ENCODE measurements at places on chromosomes 2 and 18.
A peak's percentile ranks its signal among the peaks of the same experiment; 100 is the strongest.

- H3K4me3 ChIP-seq, result no peak overlapping the region
- H3K36me3 ChIP-seq, result peaks cover 3% of the 10 kb centered on the region
- no peaks in the 10 kb centered on the region for H3K4me1 ChIP-seq
- H3K27ac ChIP-seq, result no peak overlapping the region
- no peak for DNase-seq
- H3K27me3 ChIP-seq, result no peaks in the 10 kb centered on the region
Observed at GRCh38 chr2:16334886-16335603, 330.6 kb downstream of the CYRIA start.

DNA sequence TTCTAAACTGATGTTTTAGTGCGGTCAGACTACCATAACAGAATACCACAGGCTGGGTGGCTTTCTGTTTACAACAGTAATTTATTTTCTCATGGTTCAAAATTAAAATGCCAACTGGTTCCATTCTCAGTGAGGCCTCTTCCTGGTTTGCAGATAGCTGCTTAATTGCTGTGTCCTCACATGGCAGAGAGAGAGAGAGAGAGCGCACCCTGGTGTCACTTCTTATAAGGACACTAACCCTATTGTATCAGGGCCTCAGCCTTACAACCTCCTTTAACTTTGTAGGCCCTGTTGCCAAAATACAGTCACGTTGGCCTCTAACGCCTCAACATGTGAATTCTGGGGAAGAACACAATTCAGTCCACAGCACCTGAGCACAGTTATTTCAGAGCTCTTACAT lies 37.5 kb upstream of the ZNF385B start:
- no peak for DNase-seq
- no peak overlapping the region for H3K27ac ChIP-seq
- no peaks in the 10 kb centered on the region for H3K4me1 ChIP-seq
- no peak overlapping the region for H3K4me3 ChIP-seq
- H3K27me3 ChIP-seq, result peaks cover under 1% of the 10 kb centered on the region

DNA sequence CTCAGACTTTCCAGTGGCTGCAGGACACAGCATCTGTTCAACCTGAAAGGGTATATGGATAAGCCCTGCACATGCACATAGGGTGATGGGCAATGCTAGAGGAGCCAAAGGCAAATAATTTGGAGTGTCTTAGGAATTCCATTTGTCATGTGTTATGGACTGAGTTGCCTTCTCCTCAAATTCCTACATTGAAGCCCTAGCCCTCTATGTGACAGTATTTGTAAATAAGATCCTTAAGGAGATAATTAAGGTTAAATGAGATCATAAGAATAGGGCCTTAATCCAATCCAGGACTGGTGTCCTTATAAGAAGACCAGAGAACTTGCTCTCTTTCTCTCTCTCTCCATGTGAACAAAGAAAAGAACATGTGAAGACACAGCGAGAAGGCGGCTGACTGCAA lies 42.9 kb upstream of the CREG2 start:
- H3K27me3 ChIP-seq, result no peaks in the 10 kb centered on the region
- H3K36me3 ChIP-seq, result no peaks in the 10 kb centered on the region
- no peaks in the 10 kb centered on the region for H3K4me1 ChIP-seq

DNA sequence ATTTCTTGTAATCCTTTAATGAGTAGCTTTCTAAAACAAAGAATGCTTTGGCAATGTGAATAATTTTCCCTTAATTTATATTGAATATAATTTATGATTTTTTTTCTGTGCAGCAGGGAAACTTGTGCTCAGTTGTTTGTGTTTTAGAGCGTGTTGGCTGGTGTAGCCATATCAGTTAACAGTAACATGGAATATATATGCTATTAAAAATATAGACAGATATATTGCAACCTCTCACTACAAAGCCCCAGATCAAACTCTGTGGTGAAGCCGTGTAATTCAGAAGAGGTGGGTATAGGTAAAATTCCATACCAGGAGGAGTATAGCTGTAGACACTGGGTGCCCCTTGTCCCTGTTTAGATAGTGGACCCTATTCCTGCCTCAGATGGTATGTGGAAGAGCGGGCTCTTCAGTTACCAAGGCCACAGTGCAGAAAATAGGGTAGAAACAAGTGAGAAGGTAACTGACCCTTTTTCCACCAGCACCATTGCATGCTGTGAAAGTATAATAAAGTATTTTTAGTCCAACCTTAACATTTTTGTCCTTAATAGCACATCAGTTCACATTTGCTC lies 18.1 kb upstream of the RASGRP3 start:
- no peak overlapping the region for H3K4me3 ChIP-seq
- no peaks in the 10 kb centered on the region for H3K36me3 ChIP-seq
- no peaks in the 10 kb centered on the region for H3K27me3 ChIP-seq
- no peaks in the 10 kb centered on the region for H3K4me1 ChIP-seq

- H3K27ac ChIP-seq, result no peak overlapping the region
- no peak for DNase-seq
- peaks cover 34% of the 10 kb centered on the region for H3K27me3 ChIP-seq
- H3K4me3 ChIP-seq, result no peak overlapping the region
- no peaks in the 10 kb centered on the region for H3K36me3 ChIP-seq
Observed at GRCh38 chr18:35948080-35948479, 24.4 kb upstream of the RMP24 start.

DNA sequence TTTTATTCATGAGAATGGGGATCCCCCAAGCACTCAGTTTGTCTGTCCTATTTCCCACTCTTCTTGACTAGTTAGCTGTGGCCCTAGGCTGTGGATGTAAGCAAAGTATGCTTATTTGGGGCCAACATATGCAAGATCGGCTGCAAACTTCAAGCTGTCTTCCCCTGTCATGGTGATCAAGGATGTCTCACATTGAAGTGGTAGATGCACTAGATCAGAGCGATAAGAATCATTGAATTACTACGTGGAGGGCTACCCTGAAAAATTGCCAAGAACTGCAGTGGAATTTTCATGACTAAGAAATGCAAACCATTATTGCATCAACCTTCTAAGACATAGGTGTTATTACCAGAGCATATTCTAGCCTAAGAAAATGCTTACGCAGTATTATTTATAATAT lies 527.4 kb downstream of the RNF144A start:
- H3K27ac ChIP-seq, result no peak overlapping the region
- no peaks in the 10 kb centered on the region for H3K36me3 ChIP-seq
- H3K4me3 ChIP-seq, result no peak overlapping the region
- peaks cover 14% of the 10 kb centered on the region for H3K27me3 ChIP-seq
- DNase-seq, result no peak
- H3K4me1 ChIP-seq, result no peaks in the 10 kb centered on the region

GRCh38 chr2:62760026-62760425 lies 54.5 kb downstream of the EHBP1 start:
- peaks cover 3% of the 10 kb centered on the region for H3K36me3 ChIP-seq
- H3K27me3 ChIP-seq, result no peaks in the 10 kb centered on the region
- no peak for DNase-seq
- H3K4me3 ChIP-seq, result no peak overlapping the region
- H3K4me1 ChIP-seq, result no peaks in the 10 kb centered on the region

- no peak for DNase-seq
- no peaks in the 10 kb centered on the region for H3K36me3 ChIP-seq
- peaks cover 6% of the 10 kb centered on the region for H3K4me1 ChIP-seq
- no peak overlapping the region for H3K27ac ChIP-seq
Observed at GRCh38 chr2:42874949-42875801, 82.8 kb upstream of the HAAO start.

GRCh38 chr2:240573071-240573515 lies 4.8 kb downstream of the RNPEPL1 start:
- no peaks in the 10 kb centered on the region for H3K27me3 ChIP-seq
- H3K36me3 ChIP-seq, result no peaks in the 10 kb centered on the region
- no peak overlapping the region for H3K4me3 ChIP-seq
- no peak overlapping the region for H3K27ac ChIP-seq
- no peak for DNase-seq
- H3K4me1 ChIP-seq, result peaks cover 25% of the 10 kb centered on the region

GRCh38 chr18:37442477-37442876 lies 123.1 kb downstream of the CELF4 start:
- no peaks in the 10 kb centered on the region for H3K36me3 ChIP-seq
- DNase-seq, result no peak
- H3K4me1 ChIP-seq, result no peaks in the 10 kb centered on the region
- H3K4me3 ChIP-seq, result no peak overlapping the region

DNA sequence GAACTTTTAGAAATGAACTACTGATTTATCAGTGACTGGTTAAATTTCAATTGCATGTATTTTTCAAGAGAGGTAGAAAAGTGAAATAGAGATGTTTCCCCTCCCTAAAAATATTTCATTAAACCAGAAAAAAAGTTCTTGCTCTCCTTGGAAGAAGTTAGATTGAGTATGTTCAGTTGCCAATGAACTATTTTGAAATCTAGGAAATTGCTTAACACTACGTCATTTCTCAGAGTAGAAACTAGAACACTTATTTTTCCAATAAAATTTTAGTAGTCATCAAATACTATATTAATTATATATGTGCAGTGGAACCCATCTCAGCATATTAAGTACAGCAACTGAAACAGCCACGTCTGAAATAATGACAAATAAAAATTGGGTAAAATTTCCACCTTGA lies 51.8 kb upstream of the STAT1 start:
- no peaks in the 10 kb centered on the region for H3K4me1 ChIP-seq
- no peaks in the 10 kb centered on the region for H3K27me3 ChIP-seq
- no peak overlapping the region for H3K27ac ChIP-seq
- no peak overlapping the region for H3K4me3 ChIP-seq

DNA sequence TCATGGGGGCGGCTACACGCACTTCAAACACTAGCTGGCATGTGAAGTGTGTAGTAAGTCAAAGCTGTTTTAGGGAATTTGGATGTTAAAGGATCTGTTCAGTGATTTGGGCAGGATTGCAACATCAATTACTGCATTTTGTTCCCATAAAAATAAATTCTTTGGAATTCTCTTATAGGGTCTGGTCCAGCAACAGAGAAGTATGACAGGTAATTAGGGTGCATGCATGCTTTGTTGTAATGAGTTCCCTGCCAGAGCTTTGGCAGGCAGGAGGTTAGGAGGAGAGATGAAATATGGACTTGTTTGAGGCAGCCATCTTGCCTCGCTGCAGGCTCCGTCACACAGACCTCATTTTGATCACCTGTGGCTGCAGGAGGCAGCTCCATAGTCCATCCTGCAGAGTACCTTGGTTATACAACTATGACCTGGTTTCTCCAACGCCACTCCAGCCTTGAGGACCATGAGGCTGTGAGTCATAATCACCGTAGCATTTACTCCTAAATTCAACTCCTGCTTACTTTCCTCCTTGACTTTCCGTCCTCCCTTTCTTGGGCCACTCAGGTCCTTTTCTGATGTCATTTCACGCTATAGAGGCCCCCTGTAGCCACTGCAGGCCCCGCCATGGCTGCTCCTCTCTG lies 26.5 kb upstream of the EML4 start:
- no peaks in the 10 kb centered on the region for H3K27me3 ChIP-seq
- peak overlapping the region; percentile 52 for H3K27ac ChIP-seq
- H3K36me3 ChIP-seq, result peaks cover 7% of the 10 kb centered on the region
- H3K4me3 ChIP-seq, result no peak overlapping the region

GRCh38 chr18:23099621-23100020 lies 35.7 kb upstream of the CABLES1 start:
- no peaks in the 10 kb centered on the region for H3K27me3 ChIP-seq
- no peak for DNase-seq
- no peak overlapping the region for H3K27ac ChIP-seq
- H3K36me3 ChIP-seq, result no peaks in the 10 kb centered on the region
- H3K4me3 ChIP-seq, result no peak overlapping the region
- no peaks in the 10 kb centered on the region for H3K4me1 ChIP-seq

Data from naive B cell (primary cell).